ENCODE measurements at places on chromosomes 2 and 18. TPM values are rescaled to one million over a fixed set of nuclear protein-coding genes. Genes with fewer than 3 reads are reported as not detected.

GRCh38 chr2:88067189-88067588 is 436 bp upstream of the SMYD1 start:
- H3K4me1 ChIP-seq = no peaks in the 10 kb centered on the region
- H3K36me3 ChIP-seq = no peaks in the 10 kb centered on the region
- H3K27ac ChIP-seq = no peak overlapping the region
- H3K27me3 ChIP-seq = no peaks in the 10 kb centered on the region

DNA sequence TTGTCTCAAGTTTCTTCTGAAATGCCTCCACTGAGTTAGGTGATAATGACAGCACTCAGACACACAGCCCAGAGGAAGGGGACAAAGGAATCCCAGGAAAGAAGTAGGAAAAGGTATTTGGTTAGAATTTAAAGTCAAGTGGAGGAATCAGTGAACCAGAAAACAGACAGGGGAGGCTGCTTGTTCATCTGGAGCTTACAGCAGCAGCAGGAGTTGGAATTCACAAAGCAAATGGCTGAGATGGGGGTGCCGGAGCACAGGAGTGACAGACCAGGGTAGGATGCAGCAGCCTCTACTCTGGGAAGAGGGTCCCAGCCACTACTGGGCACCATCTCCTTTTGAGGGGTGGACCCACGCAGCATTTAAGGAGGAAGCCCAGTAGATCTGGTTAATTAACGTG is 104.8 kb downstream of the ST6GAL2 start:
- no peak overlapping the region for H3K27ac ChIP-seq
- DNase-seq = no peak
- no peaks in the 10 kb centered on the region for H3K27me3 ChIP-seq
- no peaks in the 10 kb centered on the region for H3K36me3 ChIP-seq
- H3K4me1 ChIP-seq = no peaks in the 10 kb centered on the region
- H3K4me3 ChIP-seq = no peak overlapping the region

IL1RL2 gene
- total RNA-seq = 2.0 TPM

CYRIA gene
- total RNA-seq = 18.0 TPM
